Stimulated activated naive B cell treated with anti-CD40 and anti-IgM and Interleukin-4, amounts not matched to agents 10 μg/mL and 1 μg/mL and 100 μg/mL, for 72 hours (primary cell): ENCODE measurements at places on chromosomes 4 and X.

GRCh38 chrX:82092307-82092706 is 890.4 kb downstream of the SH3BGRL start:
- no peaks in the 10 kb centered on the region for H3K4me1 ChIP-seq
- H3K36me3 ChIP-seq: no peaks in the 10 kb centered on the region
- no peak overlapping the region for H3K4me3 ChIP-seq
- no peaks in the 10 kb centered on the region for H3K27me3 ChIP-seq
- no peak overlapping the region for H3K27ac ChIP-seq

DNA sequence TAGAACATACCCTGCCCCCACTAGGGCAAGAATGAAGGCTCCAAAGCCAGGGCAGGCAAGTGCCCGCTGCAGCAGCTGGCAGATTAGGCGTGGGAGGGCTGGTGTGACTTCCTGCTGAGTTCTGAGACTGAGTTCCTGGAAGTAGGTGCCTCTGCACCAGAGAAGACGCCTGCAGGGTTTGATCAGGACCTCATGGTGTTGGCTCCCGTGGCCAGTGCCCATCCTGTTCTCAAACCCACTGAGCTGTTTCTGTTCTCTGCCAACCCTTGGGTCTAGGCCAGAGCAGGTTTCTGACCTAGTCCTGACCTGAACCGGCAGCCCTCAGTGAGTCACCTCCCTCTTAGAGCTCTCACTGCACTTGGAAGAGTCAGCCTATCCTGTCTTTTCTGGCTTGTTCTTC is 220.7 kb downstream of the HS6ST2 start:
- H3K36me3 ChIP-seq: no peaks in the 10 kb centered on the region
- H3K27ac ChIP-seq: no peak overlapping the region
- H3K27me3 ChIP-seq: peaks cover 4% of the 10 kb centered on the region
- H3K4me1 ChIP-seq: no peaks in the 10 kb centered on the region

- no peaks in the 10 kb centered on the region for H3K27me3 ChIP-seq
- H3K27ac ChIP-seq: no peak overlapping the region
- peaks cover 1% of the 10 kb centered on the region for H3K36me3 ChIP-seq
- H3K4me3 ChIP-seq: no peak overlapping the region
- H3K4me1 ChIP-seq: peaks cover 16% of the 10 kb centered on the region
These were observed 56.6 kb downstream of the ANAPC10 start for GRCh38 chr4:145041378-145041777.

DNA sequence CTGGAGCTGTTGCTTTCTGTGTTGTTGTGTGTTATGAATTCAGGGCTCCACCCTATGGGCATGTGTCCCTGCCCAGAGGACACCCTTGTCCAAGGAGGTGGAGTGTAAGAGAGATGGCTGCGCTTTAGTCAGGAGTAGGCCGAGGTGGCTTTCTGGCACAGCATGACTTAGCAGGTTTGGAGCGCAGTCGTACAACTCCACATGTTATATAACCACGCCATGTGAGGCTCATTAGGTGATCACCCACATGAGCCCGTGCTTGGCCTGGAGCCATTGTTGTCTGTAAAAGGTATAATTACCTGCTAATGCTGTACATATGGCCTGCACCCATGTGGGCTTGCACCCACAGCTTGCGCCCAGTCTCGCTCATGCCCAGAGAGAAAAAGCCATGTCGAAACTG is 15.8 kb upstream of the ANAPC4 start:
- no peaks in the 10 kb centered on the region for H3K4me1 ChIP-seq
- peaks cover 36% of the 10 kb centered on the region for H3K36me3 ChIP-seq
- H3K4me3 ChIP-seq: no peak overlapping the region
- no peak overlapping the region for H3K27ac ChIP-seq
- no peak for DNase-seq

- peaks cover 9% of the 10 kb centered on the region for H3K36me3 ChIP-seq
- H3K27me3 ChIP-seq: no peaks in the 10 kb centered on the region
- peaks cover 15% of the 10 kb centered on the region for H3K4me1 ChIP-seq
- DNase-seq: no peak
These were observed 21.9 kb downstream of the HNRNPH2 start for GRCh38 chrX:101429934-101430333.

DNA sequence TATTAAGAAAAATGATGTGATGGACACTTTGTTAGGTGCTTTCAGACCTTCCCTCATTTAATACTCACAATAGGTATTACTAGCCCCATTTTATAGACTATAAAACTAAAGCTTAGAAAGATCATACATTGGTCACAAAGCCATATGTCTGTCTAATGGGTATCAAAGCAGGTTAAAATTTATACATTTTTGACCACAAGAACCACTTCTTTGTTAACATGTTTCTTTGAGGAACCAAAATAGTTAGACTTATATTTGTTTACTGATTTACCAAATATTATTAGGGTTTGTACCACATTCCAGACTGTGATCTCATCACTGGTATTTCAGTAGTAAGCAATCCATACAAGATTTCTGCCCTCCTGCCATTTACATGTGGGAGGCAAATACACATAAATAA is 363.3 kb downstream of the NAF1 start:
- no peak overlapping the region for H3K27ac ChIP-seq
- no peaks in the 10 kb centered on the region for H3K27me3 ChIP-seq
- DNase-seq: no peak
- H3K4me3 ChIP-seq: no peak overlapping the region
- no peaks in the 10 kb centered on the region for H3K36me3 ChIP-seq

DNA sequence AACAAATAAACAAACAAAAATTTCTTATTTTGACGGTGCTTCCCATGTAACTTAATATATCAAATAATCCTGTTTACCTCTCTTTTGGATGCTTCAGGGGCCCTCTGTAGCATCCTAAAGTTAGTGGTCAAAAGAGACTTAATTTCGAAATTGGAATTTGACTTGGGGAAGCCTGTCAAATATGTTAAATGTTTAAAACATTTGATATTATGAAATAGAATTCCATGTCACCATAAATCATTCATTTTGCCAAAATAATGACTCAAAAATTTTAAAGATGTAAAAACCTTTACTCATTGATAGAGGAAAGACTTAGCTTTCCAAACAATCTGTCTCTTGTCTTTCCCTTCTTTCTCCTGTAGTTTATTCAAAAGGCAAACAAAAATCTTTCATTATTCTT is 20.6 kb upstream of the TEX13A start:
- H3K27ac ChIP-seq: no peak overlapping the region
- no peak for DNase-seq
- H3K4me3 ChIP-seq: no peak overlapping the region
- H3K27me3 ChIP-seq: no peaks in the 10 kb centered on the region
- H3K4me1 ChIP-seq: no peaks in the 10 kb centered on the region

GRCh38 chrX:9676306-9676705 is 89.3 kb downstream of the GPR143 start:
- H3K27ac ChIP-seq: peak overlapping the region; percentile 7
- H3K36me3 ChIP-seq: peaks cover 14% of the 10 kb centered on the region
- H3K27me3 ChIP-seq: no peaks in the 10 kb centered on the region
- H3K4me3 ChIP-seq: no peak overlapping the region

GRCh38 chrX:15207384-15207783 is 62.5 kb downstream of the ASB9 start:
- H3K27ac ChIP-seq: no peak overlapping the region
- no peaks in the 10 kb centered on the region for H3K36me3 ChIP-seq
- no peaks in the 10 kb centered on the region for H3K27me3 ChIP-seq

- H3K36me3 ChIP-seq: peaks cover 2% of the 10 kb centered on the region
- no peak for DNase-seq
- H3K4me1 ChIP-seq: peaks cover 6% of the 10 kb centered on the region
- H3K27ac ChIP-seq: no peak overlapping the region
- H3K27me3 ChIP-seq: no peaks in the 10 kb centered on the region
These were observed 59.1 kb downstream of the GALNT7 start for GRCh38 chr4:173227756-173228155.

GRCh38 chr4:96073461-96073860 is 233.6 kb downstream of the PDHA2 start:
- no peaks in the 10 kb centered on the region for H3K27me3 ChIP-seq
- no peak overlapping the region for H3K4me3 ChIP-seq
- no peak overlapping the region for H3K27ac ChIP-seq
- DNase-seq: no peak

DNA sequence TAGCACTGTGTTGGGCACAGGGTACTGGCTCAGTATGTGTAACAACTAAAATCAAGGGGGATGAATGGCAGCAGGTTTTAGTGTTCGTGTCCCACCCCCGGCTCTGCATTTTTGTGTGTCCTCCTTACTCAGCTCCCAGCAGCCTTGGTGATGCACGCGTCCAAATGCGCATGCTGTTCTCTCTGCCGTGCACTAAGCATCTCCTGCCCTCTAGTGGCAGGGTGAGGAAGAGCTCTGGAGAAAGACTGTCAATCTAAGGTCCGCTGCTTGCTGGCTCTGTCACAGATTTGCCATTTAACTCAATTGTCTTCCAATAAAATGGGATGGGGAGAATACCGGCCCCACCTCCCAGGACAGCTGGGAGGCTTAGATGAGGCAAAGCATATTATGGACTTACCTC is 61.4 kb downstream of the WFS1 start:
- DNase-seq: no peak
- peaks cover 64% of the 10 kb centered on the region for H3K27me3 ChIP-seq
- no peak overlapping the region for H3K4me3 ChIP-seq
- no peaks in the 10 kb centered on the region for H3K36me3 ChIP-seq

- DNase-seq: no peak
- no peak overlapping the region for H3K27ac ChIP-seq
- no peaks in the 10 kb centered on the region for H3K36me3 ChIP-seq
- no peak overlapping the region for H3K4me3 ChIP-seq
- H3K4me1 ChIP-seq: no peaks in the 10 kb centered on the region
- H3K27me3 ChIP-seq: no peaks in the 10 kb centered on the region
These were observed 27.7 kb upstream of the CXCL3 start for GRCh38 chr4:74066232-74066631.

DNA sequence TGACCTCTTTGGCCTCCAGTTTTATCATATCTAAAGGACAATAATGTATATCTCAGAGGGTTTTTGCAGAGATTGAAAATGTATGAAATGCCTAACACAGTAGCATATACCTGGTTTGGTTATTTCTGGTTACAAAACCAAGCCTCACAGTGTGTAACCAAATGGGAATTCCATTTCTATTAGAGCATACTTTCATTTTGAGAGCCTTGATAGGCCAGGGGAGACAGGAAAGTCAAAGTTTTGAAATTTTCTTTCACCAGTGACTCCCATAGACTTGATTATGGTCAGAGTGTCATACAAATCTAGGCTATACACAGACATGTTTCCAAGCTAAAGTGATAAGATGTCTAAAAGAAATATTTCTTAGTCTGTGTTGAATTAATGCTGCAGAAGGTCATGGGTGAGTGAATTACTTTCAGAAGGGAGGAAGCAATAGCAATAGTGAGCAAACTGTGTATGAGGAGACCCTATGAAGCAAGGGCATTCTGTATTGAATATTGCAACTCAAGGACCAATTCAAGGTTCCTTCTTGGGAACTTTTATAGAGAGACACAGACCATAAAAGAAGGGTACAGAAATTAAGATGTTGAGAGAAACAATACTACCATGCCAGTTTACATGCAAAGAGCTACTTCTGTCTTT is 151.1 kb downstream of the PDE5A start:
- no peak for DNase-seq
- H3K27ac ChIP-seq: no peak overlapping the region
- no peak overlapping the region for H3K4me3 ChIP-seq
- no peaks in the 10 kb centered on the region for H3K4me1 ChIP-seq
- no peaks in the 10 kb centered on the region for H3K27me3 ChIP-seq
- peaks cover 19% of the 10 kb centered on the region for H3K36me3 ChIP-seq

DNA sequence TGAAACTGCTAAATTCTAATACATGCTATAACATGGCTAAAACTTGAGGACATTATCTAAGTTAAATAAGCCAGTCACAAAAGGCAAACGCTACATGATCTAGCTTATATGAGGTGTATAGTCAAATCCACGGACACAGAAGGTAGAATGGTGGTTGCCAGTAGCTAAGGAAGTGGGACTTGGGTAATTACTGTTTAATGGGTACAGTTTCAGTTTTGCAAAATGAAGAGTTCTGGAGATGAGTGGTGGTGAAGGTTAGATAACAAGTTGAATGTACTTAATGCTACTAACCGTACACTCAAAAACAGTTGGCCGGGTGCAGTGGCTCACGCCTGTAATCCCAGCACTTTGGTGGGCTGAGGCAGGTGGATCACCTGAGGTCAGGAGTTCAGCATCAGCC is 644.5 kb upstream of the DIPK2B start:
- no peak overlapping the region for H3K4me3 ChIP-seq
- H3K27ac ChIP-seq: no peak overlapping the region
- peaks cover 2% of the 10 kb centered on the region for H3K27me3 ChIP-seq
- H3K4me1 ChIP-seq: peaks cover 27% of the 10 kb centered on the region
- peaks cover under 1% of the 10 kb centered on the region for H3K36me3 ChIP-seq

DNA sequence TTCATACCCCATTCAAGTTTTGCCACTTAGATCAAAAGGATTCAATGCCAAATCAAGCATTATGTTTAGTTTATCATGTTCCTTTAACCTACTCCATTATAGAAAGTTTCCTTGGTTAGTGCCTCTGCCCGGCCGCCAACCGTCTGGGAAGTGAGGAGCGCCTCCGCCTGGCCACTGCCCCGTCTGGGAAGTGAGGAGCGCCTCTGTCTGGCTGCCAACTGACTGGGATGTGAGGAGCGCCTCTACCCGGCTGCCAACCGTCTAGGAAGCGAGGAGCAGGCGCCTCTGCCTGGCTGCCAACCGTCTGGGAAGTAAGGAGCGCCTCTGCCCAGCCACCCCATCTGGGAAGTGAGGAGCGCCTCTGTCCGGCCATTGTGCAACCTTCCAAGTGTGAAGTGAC is 36.3 kb upstream of the PDGFRA start:
- no peak for DNase-seq
- peaks cover 15% of the 10 kb centered on the region for H3K27me3 ChIP-seq
- H3K36me3 ChIP-seq: no peaks in the 10 kb centered on the region
- no peak overlapping the region for H3K4me3 ChIP-seq
- H3K4me1 ChIP-seq: no peaks in the 10 kb centered on the region
- no peak overlapping the region for H3K27ac ChIP-seq

DNA sequence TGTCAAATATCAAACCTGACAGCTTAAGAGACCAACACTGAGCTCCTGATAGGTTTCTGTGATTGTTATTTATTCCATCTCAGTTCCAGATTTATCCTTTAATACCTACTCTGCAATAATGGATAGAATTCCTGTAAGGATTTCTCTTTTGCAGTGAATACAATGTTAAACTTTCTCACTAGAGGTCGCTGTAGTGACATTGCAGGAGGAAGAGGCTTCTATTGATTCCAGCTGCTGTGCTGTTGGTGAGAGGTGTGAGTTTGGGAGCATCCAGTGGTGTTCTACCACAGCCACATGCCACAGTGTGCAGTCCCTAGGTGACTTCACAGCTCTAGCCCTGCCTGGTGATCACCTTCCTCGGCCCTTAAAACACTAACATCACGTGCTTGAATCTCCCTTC is 34.6 kb upstream of the DCAF8L2 start:
- H3K36me3 ChIP-seq: no peaks in the 10 kb centered on the region
- no peak overlapping the region for H3K4me3 ChIP-seq
- H3K27me3 ChIP-seq: no peaks in the 10 kb centered on the region
- no peak for DNase-seq

- DNase-seq: no peak
- H3K36me3 ChIP-seq: no peaks in the 10 kb centered on the region
- H3K27ac ChIP-seq: no peak overlapping the region
These were observed 49.2 kb downstream of the EDNRA start for GRCh38 chr4:147530134-147530533.
